Kidney (tissue), 22 donors: ENCODE measurements at places on chromosomes 11 and 22.

DNA sequence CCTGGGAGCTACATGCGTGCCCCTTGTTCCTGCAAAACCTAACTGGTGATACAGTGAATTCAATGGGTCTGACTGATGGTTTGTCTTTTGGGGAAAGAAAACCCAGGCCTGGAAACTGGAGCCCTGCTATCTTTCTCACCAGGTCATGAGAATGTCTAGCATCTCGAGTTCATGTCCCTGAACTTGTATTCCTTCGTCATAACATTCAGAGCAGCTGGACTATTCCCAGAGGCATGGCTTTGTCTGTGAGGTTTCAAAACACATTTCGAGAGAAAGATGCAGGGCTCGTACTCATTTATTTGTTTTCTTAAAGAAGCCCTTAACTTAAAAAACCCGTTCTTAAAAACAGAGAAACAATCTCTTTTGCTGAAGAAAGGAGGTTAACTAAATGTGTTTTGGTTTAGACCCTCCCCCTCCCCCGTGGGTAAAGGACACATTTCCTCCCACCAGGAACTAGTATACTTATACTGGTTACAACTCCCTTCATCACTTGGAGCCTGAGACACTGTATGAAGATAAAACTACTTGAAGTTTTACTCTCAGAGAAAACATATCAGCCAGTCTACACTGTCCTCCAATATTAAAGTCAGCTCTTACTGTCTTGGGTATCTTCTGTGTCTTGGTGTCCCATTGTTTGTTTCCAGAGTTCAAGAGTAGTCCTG, 43.2 kb downstream of the ME3 start:
- DNase-seq = no peak

DNA sequence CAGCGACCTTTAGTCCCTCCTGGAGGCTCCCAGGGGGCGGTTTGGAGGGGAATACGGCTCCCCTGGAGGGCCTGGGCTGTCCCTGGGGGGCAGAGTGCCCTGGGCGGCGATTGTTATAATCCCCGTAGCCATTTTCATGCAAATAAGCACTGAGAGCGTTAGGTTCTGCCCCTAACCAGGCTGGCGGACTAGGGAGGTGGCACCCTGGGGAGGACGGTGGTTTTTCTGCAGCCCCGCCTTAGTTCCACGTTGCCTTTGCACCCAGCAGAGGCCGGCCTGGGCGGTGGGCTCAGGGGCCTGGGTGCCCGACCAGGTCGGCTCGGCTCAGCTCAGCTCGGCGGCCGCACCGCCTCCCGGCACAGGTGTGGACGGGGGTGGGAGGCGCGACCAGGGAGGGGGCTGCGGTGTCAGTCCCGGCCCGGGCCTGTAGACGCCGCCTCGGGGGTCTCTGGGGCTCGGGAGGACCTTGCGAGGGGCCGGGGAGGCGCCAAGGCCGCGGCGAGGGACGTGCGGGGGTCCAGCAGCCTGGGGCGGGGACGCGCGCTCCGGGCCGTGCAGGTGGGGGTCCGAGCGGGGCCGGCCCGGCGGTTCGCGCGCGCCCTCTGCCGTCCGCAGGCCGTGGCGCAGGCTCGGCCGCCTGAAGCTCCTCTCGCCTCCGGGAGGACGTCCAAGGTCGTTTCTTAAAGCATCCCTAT, 2.3 kb upstream of the DUSP8 start:
- DNase-seq = peak; percentile 90

DNA sequence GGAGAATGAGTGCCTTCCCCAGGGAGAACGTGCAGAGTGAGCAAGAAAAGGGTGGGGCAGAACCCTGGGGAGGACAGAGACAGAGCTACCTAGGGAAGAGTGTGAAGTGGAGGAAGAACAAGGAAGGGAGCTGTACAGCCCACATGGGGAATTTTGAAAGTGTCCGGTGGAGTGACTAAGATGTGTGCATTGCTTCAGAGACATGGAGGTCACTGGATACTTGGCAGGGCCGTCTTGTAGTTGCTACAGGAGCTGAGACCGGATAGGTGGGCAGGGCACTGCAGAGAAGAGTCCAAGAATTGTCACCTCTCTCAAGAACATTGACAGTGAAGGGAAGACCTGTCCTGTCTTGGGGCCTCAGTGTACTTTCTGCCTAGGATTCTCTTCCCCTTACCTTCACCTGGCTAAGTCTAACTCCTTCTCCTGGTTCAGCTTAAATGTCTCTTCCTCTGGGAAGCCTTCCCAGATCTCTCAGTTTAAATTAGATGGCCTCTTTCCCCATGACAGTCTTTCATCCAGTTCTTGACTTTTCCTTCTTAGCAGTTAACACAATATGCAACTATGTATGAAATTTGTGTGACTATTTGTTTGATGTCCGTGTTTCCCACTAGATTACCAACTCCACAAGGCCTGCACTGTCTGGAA, 9.2 kb upstream of the P2RY6 start:
- peak; percentile 3 for DNase-seq

GRCh38 chr11:65651339-65651588, 11.5 kb downstream of the RELA start:
- no peak for DNase-seq

GRCh38 chr11:32704261-32704660, 90.2 kb downstream of the CCDC73 start:
- DNase-seq = no peak

DNA sequence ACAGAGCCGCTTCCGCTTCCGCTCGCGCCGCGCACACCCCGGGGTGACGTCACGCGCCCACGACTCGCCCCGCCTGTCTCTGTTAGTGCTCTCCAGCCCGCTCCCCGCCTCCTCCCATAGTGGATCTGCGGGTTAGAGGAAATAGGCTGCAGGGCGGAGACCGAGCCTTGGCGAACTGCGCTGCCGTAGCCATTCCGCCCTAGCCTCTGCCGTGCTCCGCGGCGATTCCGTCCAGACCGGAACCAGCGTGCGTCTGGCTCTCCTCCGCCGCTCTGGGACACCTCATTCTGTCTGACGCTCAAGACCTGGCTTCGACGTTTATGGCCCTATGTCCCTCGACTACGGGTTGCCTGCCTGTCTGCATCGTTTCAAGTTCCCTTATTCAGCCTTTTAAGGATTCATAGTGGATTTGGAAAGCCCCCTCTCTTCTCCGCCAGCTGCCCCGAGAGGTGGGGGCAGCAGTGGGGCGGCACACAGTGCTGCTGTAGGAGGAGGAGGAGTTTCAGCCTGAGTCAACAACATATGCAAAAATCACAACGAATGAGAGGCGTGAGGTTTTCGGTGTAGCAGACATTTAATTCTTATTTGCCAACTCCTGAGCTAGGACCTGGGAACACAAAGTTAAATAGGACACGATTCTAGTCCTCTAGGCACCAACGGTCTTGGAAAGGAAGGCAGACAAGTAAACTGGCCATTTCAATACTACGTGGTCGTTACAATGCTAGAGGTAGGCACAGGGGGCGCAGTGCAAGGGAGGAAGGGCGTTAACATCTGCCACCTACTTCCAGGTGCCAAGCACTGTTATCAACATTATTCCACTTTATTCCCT, at the start of gene TAF10:
Gene TAF10 (minus strand): TSS at position 4 of the 829 bp plus-strand sequence. CDS start 27 bp downstream, outside the sequence.
- peak; percentile 97 for DNase-seq

DNA sequence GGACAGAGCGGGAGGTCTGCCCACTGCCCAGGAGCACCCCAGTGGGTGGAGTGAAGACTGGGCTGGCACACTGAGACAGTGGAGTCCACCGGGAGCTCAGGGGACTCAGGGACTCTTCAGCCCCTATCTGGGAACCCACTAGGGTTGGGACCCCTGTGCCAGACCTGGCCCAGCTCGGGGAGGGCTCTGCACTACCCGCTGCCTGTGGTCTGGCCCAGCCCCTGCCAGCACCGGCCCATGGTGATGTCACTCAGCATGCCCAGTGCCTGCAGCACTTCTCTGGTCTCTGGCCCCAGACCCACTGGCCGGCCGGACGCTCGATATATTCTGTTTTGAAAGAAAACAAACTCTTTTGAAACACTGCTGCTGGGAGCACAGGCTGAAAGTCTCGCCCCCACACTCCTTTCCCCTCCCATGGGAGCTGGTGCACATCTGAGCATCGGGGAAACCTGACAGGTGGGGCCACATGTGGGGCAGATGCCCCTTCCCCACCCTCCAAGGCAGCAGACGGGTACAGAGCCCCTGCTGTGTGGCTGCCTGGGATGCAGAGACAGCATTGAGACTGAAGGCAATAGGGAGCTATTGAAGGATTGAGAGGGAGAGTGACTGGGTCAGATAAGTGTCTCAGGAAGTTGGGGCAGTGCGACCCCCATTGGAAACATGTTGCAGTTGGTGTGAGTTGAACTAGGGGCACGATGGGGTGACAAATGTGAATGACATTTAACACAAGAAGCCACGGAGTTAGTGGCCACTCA, 62.9 kb downstream of the MYEOV start:
- peak; percentile 28 for DNase-seq

- peak; percentile 62 for DNase-seq
Observed at GRCh38 chr11:27718346-27718862, 18.1 kb upstream of the BDNF start.

DNA sequence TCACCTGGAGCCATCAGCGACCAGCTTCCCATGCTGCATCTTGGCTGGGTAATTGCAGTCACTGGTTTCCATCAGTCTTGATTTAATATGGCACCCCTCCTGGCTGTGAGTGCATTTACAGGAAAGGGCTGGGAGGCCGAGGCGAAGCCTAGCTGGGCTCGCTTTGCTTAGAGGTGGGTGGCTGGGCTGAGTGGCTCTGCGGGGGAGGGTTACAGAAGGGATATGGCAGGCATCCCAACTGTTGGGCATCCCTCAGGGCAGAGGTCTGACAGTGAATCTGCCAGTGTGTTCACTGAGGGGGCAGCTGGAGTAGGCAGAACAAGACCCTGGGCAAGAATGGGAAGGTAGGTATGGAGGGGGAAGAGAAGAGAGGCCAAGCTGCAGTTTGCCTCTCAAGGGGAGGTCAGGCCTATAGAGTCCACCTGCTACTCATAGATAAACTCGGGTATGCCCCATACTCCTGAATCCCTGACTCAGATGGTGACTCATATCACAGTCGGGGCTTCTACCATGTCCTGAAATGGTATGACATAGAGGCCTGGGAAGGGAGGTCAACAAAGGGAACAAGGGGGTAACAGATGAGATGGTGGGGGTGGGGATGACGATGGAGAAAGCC, 77.5 kb upstream of the PHOX2A start:
- DNase-seq = no peak

- DNase-seq = no peak
Observed at GRCh38 chr22:24322522-24322921, 51.9 kb downstream of the SPECC1L start.

- DNase-seq = no peak
Observed at GRCh38 chr11:64357446-64357845, 1.5 kb upstream of the RPS6KA4 start.

- peak; percentile 46 for DNase-seq
Observed at GRCh38 chr11:63769714-63770455, 1.3 kb upstream of the ZFTA start.

DNA sequence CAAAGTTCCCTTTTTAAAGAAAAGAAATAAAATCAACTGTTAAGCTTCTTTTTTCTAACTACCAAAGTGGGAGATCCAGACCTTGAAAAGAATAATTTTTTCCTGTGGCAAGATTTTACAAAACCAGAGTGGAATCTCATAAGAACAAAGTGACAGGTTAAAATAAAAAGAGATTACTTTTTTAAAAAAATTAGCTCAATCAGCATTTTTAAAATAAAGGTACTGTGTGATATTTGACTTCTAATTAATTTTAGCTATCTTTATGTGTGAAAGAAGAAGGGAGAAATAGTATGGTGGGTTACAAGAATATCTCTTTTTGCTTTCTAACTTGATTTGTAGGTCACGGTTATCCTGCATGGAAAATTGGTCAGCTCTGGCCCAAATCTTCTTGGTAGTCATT, 92.8 kb upstream of the ALKBH3 start:
- DNase-seq = no peak

DNA sequence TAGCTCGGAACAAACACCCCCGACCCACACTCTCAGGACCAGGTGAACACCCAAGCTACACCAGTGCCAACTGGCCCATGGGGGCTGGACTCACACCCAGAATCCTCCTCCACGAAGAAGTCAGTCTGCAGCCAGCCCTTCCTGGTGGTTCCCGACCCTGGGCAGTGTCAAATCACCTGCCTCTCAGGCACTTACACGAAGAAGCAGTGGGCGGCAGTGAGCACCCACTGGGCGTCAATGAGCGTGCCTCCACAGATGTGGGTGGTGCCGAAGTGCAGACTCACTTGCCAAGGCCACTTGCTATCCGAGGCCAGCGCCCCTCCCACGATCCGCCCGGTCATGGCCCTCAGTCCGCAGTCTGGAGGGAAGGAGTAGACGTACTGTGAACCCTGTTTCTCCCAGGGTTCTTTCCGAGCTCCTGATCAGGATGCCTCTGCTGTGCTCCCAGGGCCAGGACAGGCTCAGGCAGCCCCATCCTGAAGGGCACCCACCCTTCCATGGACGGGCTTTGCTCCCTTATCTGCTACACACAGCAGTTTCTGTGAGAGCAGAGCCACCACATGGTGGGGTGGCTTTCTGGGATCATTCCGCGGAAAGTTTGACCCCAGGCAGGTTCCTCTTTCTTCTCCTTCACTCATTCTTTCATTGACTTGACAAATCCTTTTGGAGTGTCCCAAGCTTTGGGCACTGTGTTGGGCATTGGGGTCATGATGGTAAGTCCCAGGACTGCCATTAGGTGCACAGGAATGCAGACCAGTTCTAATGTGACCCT, 19.4 kb downstream of the TMPRSS13 start:
- no peak for DNase-seq

GRCh38 chr11:12159351-12160099, 49.1 kb downstream of the MICAL2 start:
- peak; percentile 79 for DNase-seq

- peak; percentile 45 for DNase-seq
Observed at GRCh38 chr11:32172041-32172847, 81.4 kb downstream of the RCN1 start.

GRCh38 chr11:130911306-130911705, 5.0 kb downstream of the SNX19 start:
- DNase-seq = no peak
